ENCODE measurements at places on chromosomes 7 and 10.

DNA sequence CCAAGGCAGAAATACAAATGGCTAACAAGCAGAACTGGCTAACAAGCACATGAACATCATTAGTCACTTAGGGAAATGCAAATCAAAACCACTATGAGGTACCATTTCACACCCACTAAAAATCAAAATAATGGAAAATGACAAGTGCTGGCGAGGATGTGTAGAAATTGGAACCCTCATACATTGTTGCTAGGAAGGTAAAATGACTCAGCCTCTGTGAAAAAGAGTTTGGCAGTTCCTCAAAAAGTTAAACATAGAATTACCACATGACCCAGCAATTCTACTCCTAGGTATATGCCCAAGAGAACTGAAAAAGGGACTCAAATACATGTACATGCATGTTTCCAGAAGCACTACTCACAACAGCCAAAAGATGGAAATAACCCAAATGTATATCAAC lies 52.8 kb upstream of the ANAPC16 start:
- DNase-seq: no peak

- no peak for DNase-seq
These were observed 25.7 kb downstream of the OPALIN start for GRCh38 chr10:96333101-96333500.

GRCh38 chr10:3592424-3592823 lies 192.6 kb downstream of the KLF6 start:
- no peak for DNase-seq

DNA sequence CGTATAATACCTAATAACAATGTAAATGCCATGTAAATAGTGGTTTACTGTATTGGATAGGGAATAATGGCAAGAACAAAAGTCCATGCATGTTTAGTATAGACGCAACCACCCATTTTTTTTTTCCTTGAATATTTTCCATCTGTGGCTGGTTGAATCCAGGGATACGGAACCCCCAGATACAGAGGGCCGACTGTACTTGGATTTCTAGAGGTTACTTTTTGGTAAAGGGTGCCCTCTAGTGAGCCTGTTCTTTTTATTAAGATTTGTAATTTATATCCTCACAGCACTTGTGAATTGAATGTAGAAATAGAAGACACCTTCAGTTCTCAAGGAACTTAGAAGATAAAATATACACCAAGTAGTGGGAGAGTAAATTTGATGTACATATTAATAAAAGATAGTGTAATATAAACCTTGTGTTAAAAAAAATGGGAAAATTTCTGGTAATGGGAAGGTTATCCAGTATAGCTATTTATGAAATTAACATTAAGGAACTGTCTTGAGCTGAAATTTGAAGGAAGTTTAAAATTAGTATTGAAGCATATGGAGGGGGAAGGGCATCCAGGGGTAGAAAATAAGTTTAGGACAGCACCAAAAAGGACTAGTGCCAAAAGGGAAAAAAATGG lies 32.0 kb downstream of the EXOC6 start:
- DNase-seq: peak; percentile 60

DNA sequence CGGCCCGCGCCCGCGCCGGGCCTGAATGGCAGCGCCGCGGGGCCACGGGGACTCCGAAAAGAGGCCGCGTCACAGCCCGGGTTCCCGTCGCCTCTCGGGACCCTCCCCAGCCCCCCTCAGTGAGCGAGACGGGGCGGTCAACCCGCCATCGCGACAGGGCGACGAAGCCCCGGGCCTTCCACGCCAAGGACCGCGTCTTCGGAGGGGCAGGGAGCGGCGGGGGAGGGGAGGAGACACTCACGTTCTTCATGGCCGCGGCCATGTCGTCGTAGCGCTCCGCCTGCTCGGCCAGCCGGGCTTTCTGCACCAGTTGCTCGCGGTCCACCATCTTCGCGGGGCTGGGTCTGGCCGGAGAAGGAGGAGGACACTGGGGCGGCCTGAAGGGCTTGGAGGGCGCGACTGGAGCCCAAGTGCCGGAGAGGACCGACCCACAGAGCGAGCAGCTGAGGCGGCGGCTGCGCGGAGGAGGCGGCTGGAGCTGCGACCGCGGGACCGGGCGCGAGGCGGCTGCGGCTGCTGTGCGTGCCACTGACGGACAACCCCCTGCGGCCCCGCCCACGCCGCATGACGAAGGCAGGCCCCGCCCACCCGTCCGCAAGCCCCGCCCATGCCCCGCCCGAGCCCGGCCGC lies at the start of gene YWHAG:
Gene YWHAG, minus strand, starts transcription at position 511 of the 630 bp plus-strand sequence. Its CDS starts 183 bp downstream, at position 328.
- peak; percentile 30 for DNase-seq

GRCh38 chr7:139772873-139773272 lies 4.9 kb downstream of the HIPK2 start:
- no peak for DNase-seq

GRCh38 chr10:106874604-106874889 lies 290.0 kb downstream of the SORCS1 start:
- no peak for DNase-seq

DNA sequence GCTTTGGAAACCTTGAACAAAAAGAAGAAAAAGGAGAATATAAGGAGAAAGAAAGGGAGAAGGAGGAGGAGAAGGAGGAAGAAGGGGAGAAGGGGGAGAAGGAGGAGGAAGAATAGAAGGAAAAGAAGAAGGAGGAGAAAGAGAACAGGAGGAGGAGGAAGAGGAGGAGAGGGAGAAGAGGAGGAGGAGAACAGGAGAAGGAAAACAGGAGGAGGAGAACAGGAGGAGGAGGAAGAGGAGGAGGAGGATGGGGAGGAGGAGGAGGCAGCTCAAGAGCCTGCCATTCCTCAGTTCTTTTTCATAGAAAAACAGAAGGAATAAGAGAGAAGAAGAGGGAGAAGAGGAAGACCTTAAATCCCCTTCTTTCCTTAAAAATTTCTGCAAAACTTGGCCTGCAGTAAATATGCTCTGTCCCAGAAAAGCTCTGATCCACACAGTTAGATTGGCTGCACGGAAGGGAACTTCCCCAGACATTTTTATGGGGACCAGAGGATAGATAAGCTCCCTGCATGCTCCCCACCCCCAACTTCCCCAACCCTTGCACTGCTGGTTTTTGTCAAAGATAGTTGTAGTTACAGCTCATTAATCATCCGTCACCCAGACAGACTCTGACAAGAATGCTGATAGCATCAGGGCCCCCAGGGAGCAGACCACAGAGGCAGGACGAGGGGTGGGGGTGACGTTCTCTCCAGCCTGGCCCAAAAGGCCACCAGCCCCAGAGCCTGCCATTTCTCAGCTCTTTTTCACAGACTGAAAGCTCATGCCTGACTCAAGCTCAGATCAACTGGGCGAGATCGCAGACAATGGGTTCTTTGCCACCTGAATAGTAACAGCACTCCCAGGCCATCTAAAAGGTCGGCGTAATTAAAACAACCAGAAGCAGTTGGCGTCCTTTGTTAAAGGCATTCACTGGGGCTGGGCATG lies 34.5 kb upstream of the LYZL1 start:
- DNase-seq: no peak

GRCh38 chr10:43268491-43268890 lies 1.6 kb upstream of the RASGEF1A start:
- DNase-seq: no peak

DNA sequence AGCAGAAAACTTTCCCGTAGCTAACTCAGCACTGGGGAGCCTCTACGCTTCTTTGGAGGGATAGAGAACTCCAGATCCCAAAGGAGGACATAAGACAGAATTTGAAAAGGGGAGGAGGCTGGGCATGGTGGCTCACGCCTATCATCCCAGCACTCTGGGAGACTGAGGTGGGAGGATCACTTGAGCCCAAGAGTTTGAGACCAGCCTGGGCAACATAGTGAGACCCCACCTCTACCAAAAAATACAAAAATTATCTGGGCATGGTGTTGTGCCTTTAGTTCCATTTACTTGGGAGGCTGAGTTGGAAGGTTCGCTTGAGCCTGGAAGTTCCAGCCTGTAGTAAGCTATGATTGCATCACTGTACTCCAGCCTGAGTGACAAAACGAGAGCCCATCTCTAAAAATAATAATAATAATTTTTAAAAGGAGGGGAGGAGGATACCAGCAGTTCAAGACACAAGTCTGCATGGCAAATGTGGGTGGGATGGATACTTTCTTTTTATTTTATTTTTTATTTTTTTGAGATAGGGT lies 165.9 kb upstream of the SH2B2 start:
- no peak for DNase-seq

DNA sequence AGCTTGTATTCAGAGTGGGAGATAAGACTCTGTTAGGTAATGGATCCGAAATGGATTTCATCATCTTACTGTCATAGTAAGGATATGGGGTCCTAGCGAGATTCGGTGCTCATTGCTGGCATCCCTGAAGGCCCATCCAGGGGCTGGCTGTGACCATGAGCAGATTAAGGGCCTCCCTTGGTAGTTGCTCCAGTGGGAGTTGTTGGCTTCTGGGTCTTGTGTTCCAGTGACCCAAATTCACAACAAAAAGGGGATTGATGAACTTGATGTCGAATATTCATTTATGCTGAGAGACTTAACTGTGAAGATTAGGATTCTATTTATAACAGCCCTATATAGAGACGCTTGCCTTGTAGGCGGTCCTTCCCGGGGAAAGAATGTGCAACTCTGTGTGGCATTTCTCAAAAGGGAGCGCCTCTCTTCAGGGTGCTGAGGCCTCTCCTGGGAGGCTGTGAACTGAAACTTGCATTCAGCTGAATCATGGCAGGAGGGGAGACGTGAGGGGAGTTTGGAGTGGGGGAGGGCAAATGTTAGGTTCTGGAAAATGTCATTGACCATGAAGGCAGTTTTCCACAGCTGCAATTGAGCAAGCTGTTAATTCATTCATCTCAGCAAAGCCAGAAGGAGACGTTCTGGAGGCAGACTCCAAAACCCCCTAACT lies 233.1 kb upstream of the FZD8 start:
- no peak for DNase-seq

DNA sequence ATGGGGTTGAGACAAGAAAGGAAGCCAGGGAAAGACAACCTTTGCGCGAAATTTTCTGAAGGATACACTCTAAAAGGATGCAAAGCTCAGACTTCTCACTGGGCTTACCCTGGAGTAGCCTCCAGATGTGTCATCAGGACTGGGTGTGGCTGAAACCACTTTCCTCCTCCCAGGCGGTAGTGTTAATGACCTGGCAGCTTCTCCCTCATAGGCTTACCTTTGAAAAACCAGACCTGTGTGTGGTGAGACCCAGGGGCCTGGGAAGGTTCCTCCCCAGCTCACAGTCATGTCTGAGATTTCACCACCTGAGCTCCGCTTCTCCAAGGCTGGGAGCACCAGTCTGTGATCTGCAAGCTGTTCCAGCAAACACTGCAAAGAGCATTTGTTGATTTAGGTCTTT lies 93.7 kb downstream of the EPC1 start:
- no peak for DNase-seq

- no peak for DNase-seq
These were observed 1.6 kb downstream of the FZD8 start for GRCh38 chr10:35640474-35640873.

GRCh38 chr10:32616438-32616837 lies 170.5 kb downstream of the CCDC7 start:
- DNase-seq: no peak

DNA sequence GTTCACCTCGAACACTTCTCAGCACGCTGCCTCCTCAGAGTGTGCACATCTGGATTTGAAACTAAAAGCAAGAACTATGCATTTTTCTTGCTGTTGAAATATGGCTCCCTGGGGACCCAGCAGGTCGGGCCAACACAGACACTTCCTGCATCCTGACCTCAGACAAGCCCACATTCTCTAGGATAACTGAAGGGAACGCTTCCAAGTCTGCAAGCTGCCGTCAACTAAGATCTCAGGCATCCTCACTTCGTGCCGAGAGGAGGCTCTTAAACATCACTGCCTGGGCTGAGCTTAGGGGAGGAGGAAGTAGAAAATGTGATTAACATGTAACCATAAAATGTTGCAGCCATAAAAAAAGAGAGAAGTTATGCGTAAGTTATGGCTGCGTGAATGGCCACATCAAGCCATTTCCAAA lies 65.5 kb downstream of the PYROXD2 start:
- no peak for DNase-seq
